Ureter (tissue), 1 donor: ENCODE measurements at places on chromosomes 6 and 20. TPM values are rescaled to one million over a fixed set of nuclear protein-coding genes. Genes with fewer than 3 reads are reported as not detected.

TRAPPC3L gene
- not detected for total RNA-seq

IP6K3 gene
- total RNA-seq, result 2.6 TPM

CFB gene
- total RNA-seq, result 41.4 TPM

APCDD1L gene
- total RNA-seq, result 2.3 TPM

XKR7 gene
- 0.05 TPM for total RNA-seq

EBF4 gene
- 30.3 TPM for total RNA-seq

WFDC12 gene
- not detected for total RNA-seq

DPPA5 gene
- not detected for total RNA-seq

SLC32A1 gene
- not detected for total RNA-seq

- no peak for DNase-seq
These were observed 102.8 kb downstream of the SYCP2 start for GRCh38 chr20:59830665-59831023.

- no peak for DNase-seq
These were observed 3.9 kb downstream of the RNF144B start for GRCh38 chr6:18391023-18391422.

DNA sequence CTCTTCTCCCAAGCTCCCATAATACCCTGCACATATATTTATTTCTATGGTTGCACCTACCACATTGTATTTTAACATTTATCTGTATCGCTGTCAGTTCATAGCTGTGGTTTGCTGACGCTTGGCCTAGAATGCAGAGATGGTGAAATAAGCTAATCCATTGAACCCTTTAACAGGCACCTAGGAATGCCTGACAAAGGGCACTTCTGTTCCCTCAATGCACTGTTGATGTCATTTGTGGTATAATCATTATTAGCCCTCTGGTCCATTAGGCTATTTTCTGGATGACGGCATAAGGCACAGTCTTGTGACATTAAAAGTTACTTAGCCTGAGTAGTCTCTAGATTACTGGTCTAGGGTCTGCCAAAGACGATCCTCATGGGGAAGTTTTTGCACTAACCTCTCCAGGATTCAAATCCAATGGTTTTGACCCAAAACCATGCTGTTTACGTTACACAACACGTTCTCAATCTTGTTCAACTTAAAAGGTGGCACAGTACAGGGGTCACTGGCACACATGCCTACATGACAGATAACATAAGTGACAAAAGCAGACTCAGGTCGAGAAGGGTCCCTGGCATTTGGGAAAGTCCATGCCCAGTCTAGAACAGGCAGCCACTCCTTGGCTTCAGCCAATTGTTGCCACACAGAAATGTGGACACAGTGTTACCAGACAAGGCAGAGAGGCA is 2.1 kb upstream of the YWHAB start:
- no peak for DNase-seq

GRCh38 chr6:101444717-101445116 is 51.2 kb downstream of the GRIK2 start:
- DNase-seq, result no peak

DNA sequence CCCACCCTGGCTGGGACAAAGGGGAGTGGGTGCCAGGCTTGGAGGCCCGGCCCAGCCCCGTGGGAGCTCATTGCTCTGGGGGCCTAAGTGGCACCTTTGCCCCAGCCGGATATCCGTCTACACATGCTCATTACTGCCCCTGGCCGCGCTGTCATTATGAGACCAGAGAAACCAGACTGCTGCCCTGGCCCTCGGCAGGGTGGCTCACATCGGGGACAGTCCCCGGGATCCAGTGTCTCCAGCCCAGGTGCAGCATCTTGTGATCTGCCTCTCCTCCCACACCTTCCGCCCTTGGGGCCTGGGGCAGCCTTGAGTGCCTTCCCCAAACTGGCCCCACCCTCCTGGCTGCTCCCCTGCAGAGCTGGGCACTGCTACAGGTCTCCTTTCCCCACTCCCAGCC is 4.9 kb downstream of the SRMS start:
- DNase-seq, result no peak
